Large intestine (tissue), 12 donors: ENCODE measurements at places on chromosomes 2 and 18.

- H3K4me1 ChIP-seq: no peaks in the 10 kb centered on the region
- H3K4me3 ChIP-seq: no peak overlapping the region
- peaks cover 2% of the 10 kb centered on the region for H3K27me3 ChIP-seq
- no peak overlapping the region for H3K27ac ChIP-seq
- no peak for DNase-seq
These were observed 224.5 kb downstream of the SLC4A3 start for GRCh38 chr2:219851801-219852481.

GRCh38 chr2:165219481-165219880 is 15.6 kb upstream of the SCN3A start:
- H3K27ac ChIP-seq: no peak overlapping the region
- H3K4me3 ChIP-seq: no peak overlapping the region
- H3K36me3 ChIP-seq: no peaks in the 10 kb centered on the region
- no peaks in the 10 kb centered on the region for H3K27me3 ChIP-seq

DNA sequence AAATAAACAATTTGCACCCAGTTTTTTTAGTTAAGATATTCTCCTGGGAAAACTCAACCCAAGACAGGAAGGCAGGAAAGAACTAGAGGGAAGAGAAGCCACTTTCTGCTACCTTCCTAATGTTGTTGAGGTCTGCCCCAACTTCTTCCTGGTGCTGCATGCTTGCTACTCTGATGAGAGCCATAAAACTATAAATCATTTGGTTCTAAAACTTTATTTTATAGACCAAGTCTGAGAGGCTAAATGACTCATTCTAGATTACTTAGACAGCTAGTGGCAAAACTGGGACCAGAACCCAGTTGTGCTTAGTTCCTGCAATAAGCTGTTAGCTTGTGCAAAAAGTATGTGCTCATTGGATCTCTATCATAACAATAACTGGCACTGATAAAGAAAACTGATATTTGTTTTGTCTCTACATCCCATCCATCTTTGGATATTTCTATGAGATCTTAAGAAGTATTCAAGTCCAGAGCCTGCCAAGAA is 344.9 kb upstream of the SLC14A2 start:
- H3K4me1 ChIP-seq: no peaks in the 10 kb centered on the region
- DNase-seq: no peak
- no peaks in the 10 kb centered on the region for H3K36me3 ChIP-seq

DNA sequence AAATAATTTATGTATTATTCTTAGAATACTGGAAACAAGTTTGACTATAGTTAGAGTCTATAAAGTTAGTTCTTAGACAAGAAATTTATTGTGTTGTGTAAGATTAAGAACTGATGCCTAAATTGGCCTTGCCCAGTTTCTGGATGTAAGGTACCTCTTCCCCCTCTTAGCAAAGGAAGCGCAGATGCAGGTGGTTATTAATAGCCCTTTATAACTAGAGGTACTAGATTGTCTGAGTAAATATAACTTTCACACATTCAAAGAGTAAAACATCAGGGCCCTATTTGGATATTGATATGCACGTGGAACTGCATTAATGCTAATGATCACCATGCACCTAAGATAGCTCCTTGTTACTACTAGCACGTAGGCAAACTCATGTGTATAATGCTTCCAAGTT is 100.7 kb downstream of the ZEB2 start:
- no peak for DNase-seq
- H3K36me3 ChIP-seq: peaks cover 2% of the 10 kb centered on the region
- H3K4me3 ChIP-seq: no peak overlapping the region
- H3K27ac ChIP-seq: no peak overlapping the region

DNA sequence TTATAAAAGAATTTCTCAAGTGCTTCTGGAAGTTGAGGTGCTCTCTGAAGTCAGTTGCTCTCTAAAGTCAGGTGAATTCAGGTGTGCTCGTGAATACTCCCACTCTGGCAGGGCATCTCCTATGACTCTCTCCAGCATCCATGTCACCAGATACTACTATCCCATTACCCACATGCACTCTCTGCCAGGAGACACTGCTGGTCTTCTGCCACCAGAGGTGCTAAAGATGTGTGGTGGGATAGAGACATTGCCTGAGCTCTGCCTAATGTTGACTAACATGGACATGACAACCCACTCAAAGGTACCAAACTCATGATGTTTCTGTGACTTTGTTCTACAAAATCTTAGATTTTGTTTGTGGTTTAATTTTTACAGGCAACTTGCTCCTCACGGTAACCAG is 106.4 kb upstream of the HNRNPA3 start:
- no peaks in the 10 kb centered on the region for H3K36me3 ChIP-seq
- no peak overlapping the region for H3K4me3 ChIP-seq
- no peak for DNase-seq
- peaks cover 6% of the 10 kb centered on the region for H3K27me3 ChIP-seq
- H3K4me1 ChIP-seq: no peaks in the 10 kb centered on the region

- H3K4me1 ChIP-seq: no peaks in the 10 kb centered on the region
- no peaks in the 10 kb centered on the region for H3K27me3 ChIP-seq
- no peak overlapping the region for H3K27ac ChIP-seq
- H3K36me3 ChIP-seq: peaks cover 37% of the 10 kb centered on the region
These were observed 97.6 kb downstream of the RAPH1 start for GRCh38 chr2:203437511-203437910.
